ENCODE measurements at places on chromosomes 13 and 19. TPM values are rescaled to one million over a fixed set of nuclear protein-coding genes. Genes with fewer than 3 reads are reported as not detected.
A peak's percentile ranks its signal among the peaks of the same experiment; 100 is the strongest.

DNA sequence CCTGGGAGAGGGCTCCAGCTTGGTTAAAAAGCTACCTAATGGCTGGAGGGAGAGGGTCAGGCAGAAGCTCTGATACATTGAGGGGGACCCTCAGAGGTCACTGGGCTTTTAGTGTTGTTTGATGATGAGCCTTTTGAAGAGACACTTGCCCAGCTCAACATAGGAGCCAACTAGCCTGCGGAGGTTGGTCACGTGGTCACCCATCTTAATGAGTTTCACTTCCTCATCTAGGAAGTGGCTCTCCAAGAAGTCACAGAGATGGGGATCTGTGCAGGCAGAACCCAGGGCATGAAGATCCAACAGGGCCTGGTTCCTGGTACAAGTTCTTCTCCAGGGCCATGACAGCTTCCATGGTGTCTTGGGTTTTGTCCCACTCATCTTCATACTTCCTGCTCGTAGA lies 33.4 kb downstream of the IPO5 start:
- no peaks in the 10 kb centered on the region for H3K27me3 ChIP-seq
- H3K4me3 ChIP-seq = no peak overlapping the region
- DNase-seq = no peak
- no peak overlapping the region for H3K27ac ChIP-seq

The SIGLEC14 gene
- total RNA-seq = 11.5 TPM

GRCh38 chr19:13623716-13624710 lies 117.7 kb upstream of the CACNA1A start:
- H3K36me3 ChIP-seq = no peaks in the 10 kb centered on the region
- no peaks in the 10 kb centered on the region for H3K4me1 ChIP-seq
- no peak overlapping the region for H3K4me3 ChIP-seq
- DNase-seq = no peak
- peaks cover 2% of the 10 kb centered on the region for H3K27me3 ChIP-seq
- H3K27ac ChIP-seq = no peak overlapping the region

DNA sequence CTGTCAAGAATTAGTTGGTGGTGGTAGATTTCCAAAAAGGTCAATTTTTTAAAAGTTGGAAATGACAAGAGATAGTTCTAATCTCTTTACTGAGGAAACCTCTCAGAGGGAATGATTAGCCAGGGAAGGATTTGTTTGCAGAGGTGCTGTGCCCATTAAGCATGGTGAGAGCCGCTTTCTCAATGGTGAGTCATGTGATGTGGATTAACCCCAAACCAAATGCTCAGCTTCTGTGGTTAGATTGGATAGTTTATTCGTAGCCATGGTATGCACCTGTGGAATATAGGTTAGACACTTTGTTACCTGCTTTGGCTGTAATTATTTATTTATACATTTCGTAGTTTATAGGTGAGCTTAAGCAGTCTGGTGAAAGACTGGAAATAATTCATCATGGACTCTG lies 7.1 kb downstream of the HNRNPM start:
- H3K4me3 ChIP-seq = no peak overlapping the region
- DNase-seq = no peak
- H3K36me3 ChIP-seq = peaks cover 3% of the 10 kb centered on the region
- peak overlapping the region; percentile 30 for H3K27ac ChIP-seq
- no peaks in the 10 kb centered on the region for H3K27me3 ChIP-seq
- peaks cover 38% of the 10 kb centered on the region for H3K4me1 ChIP-seq
